ENCODE measurements at places on chromosomes 6 and 20.

- DNase-seq, result no peak
Observed at GRCh38 chr6:98980819-98981218, 33.1 kb upstream of the FBXL4 start.

GRCh38 chr6:38723783-38724182 is 8.7 kb downstream of the DNAH8 start:
- no peak for DNase-seq

DNA sequence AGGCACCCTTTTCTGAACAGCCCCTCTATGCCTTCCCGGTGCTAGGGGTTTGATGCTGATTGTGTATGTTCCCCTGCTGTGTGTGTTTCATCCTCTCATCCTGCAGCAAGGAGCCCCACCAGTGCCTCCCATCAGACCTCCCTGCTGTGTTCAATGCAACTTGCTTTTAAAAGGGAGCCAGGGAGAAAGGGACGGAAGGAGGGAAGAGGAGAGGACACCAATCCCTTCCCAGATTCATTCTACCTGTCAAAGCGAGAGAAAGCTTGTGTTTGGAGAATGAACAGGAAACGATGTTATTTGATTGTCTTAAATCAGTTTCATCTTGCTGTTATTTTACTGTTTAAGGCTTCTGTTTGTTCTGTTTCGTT is 259.2 kb downstream of the ADGB start:
- no peak for DNase-seq

- no peak for DNase-seq
Observed at GRCh38 chr6:161105408-161105807, 113.8 kb downstream of the MAP3K4 start.

GRCh38 chr20:1565461-1565860 is 8.0 kb upstream of the SIRPD start:
- no peak for DNase-seq

All from Calu3 (cell line).